ENCODE measurements at places on chromosomes 3 and 15.

- DNase-seq, result no peak
These were observed 191.8 kb downstream of the SEMA6D start for GRCh38 chr15:47908950-47909670.

- DNase-seq, result no peak
These were observed 738.6 kb upstream of the NR2F2 start for GRCh38 chr15:95591886-95592285.

DNA sequence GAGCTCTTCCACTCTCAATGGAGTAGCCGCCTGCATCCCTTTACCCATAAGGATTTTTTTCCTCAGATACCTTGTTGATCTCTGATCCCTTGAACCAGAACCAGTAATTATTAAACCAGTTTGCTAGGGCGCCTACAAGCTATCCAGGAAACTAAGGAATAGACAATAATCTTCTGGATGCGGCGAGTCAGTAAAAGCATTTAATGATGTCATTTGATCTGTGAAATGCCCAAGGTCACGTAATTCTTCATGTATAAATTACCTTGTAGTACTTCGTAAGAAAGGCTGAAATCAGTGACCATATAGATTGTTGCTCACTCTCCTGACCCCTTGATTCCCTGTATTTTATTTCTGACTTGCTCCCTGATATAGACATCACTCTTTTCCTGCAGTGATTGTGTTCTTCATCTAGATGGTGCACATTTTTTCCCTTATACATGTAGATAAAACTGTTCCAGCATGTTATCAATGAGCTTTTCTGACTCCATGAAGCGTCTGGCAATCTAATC is 548.6 kb upstream of the NAALADL2 start:
- DNase-seq, result no peak

GRCh38 chr3:30962084-30962483 is 67.6 kb upstream of the GADL1 start:
- no peak for DNase-seq

GRCh38 chr15:33211176-33211808 is 16.8 kb upstream of the FMN1 start:
- DNase-seq, result no peak

- DNase-seq, result no peak
These were observed 461 bp downstream of the SECISBP2L start for GRCh38 chr15:49045751-49046219.

All from stimulated activated CD8-positive, alpha-beta memory T cell treated with anti-CD3 and anti-CD28 coated beads, Interleukin-4, amount 100 ng/mL, for 1 hour (primary cell).